ENCODE measurements at places on chromosomes 11 and 22. TPM values are rescaled to one million over a fixed set of nuclear protein-coding genes. Genes with fewer than 3 reads are reported as not detected.

DNA sequence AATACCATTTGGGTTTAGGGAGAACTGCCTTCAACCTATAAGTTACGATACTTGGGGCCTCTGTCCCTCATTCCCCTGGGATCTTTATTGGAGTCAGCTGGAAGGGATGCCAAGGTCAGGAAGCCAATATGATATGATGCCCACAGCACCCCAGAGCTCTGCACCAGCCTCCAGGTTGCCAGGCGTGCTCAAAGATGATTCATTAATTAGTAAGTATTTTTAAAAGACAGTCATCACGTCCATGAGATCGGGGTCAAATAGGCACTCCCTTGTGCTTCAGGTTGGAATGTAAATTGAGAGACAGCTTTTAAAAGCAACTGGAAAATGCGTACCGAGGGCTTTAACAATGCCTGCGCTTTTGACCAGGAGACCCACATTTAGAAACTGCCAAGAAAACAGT is 57.0 kb upstream of the CD5 start:
- DNase-seq, result no peak
- no peaks in the 10 kb centered on the region for H3K4me1 ChIP-seq
- no peaks in the 10 kb centered on the region for H3K36me3 ChIP-seq
- H3K4me3 ChIP-seq, result no peak overlapping the region
- no peak overlapping the region for H3K27ac ChIP-seq

The MPPED2 gene
- total RNA-seq, result 9.8 TPM

The CLTCL1 gene
- 8.2 TPM for total RNA-seq

- H3K36me3 ChIP-seq, result no peaks in the 10 kb centered on the region
- no peak overlapping the region for H3K4me3 ChIP-seq
These were observed 359.7 kb downstream of the MN1 start for GRCh38 chr22:27441706-27442475.

The MB gene
- total RNA-seq, result 0.48 TPM

DNA sequence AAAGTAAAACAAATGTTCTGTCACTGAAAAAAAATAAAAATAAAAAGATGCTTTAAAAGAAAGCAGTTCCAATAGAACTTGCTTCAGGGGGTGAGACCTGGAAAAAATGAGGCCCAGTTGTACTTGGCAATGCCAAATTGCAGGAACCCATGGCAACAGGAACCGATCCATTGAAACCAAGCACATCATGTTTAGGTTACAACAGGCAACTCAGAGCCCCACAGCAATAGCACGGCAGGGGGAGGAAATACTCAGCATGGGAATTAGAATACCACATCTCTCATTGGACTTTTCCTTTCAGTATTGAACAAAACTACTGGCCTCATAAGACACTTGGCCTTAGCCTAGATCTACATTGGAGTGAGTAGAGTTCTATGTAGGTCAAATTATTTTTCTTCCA is 84.3 kb downstream of the MSANTD4 start:
- H3K27me3 ChIP-seq, result no peaks in the 10 kb centered on the region
- H3K4me1 ChIP-seq, result no peaks in the 10 kb centered on the region
- no peak for DNase-seq
- no peak overlapping the region for H3K4me3 ChIP-seq
- peak overlapping the region; percentile 0 for H3K27ac ChIP-seq
- H3K36me3 ChIP-seq, result no peaks in the 10 kb centered on the region

DNA sequence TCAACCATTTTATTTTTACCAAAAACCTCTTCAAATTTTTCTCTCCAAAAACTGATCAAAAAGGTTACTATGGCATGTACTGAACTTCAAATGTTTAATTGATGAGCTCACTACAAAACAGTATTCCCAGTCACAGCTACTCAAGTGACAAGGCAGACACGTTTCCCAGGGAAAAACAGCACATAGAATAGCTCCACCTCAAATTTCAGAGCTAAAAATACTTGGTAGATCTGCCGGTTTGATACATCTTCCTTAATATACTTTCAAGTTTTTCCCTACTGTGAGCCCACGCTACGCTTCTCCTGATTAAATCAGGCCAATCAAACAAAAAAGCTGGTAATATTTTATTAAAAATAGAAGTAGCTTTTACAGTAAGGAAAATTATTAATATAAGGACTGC is 100.4 kb downstream of the EFCAB6 start:
- H3K4me3 ChIP-seq, result no peak overlapping the region
- no peaks in the 10 kb centered on the region for H3K27me3 ChIP-seq

GRCh38 chr22:27129266-27129665 is 471.9 kb downstream of the MIAT start:
- no peaks in the 10 kb centered on the region for H3K36me3 ChIP-seq
- no peaks in the 10 kb centered on the region for H3K4me1 ChIP-seq
- no peak for DNase-seq
- no peak overlapping the region for H3K4me3 ChIP-seq
- H3K27me3 ChIP-seq, result no peaks in the 10 kb centered on the region

DNA sequence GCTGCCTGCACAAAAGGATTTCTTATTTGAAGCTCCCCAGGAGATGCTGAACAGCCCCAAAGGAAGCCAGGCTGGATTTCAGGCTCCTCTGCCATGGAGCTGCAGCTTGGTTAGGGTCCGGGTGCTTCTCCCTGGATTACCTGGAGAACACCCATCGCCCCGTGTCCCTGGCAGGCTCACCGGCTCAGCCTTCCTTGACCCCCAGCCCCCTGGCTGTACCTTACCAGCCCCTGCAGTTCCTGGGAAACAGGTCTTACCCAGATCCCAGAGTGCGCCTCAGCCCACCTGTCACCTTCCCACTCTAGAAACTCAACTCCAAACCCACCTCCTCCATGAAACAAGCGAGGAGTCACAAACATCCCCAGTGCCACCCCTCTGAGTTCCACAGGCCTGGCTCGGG is 45.3 kb upstream of the CD5 start:
- no peaks in the 10 kb centered on the region for H3K36me3 ChIP-seq
- H3K4me1 ChIP-seq, result no peaks in the 10 kb centered on the region
- H3K27me3 ChIP-seq, result no peaks in the 10 kb centered on the region
- DNase-seq, result no peak
- H3K27ac ChIP-seq, result no peak overlapping the region

- H3K4me3 ChIP-seq, result no peak overlapping the region
- no peak for DNase-seq
- H3K4me1 ChIP-seq, result peaks cover 4% of the 10 kb centered on the region
- no peaks in the 10 kb centered on the region for H3K36me3 ChIP-seq
- H3K27me3 ChIP-seq, result no peaks in the 10 kb centered on the region
- H3K27ac ChIP-seq, result no peak overlapping the region
These were observed 27.8 kb downstream of the LIMK2 start for GRCh38 chr22:31239771-31240370.

DNA sequence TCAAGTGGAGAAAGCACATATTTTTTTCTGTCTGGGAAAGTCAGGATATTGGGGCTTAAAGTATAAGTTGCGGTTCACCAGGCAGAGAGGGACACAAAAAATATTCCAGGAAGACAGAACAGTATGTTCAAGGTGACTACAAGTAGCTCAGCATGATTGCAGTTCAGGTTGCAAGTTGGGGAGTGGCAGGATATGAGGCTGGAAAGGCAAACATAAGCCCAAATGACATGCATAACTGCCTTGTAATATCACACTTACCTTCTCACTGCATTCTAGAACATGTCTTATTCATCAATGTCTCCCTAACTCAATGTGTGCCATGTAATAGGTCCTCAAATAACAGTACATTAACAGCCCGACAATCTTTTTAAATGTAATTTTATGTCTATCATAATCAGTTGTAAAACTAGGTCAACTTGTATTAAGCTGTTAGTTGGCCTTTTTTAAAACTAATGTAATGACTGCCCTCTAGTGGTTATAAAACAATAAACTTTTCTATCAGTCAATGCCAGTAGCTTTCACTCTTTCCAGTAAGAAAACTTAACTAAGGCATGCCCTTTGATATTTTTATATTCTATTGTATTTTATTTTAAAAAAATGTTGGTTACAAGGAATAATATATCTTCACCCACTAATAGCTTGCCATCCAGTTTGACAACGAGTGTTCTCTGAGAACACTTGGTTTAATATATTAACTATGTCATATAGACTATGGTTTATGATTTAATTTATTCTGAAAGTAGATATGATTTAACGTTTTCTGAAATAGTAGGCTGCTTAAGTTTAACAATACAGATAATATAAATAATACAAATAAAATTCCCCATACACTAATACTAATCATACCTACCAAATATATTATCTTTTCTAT is 39.4 kb upstream of the CFAP300 start:
- no peaks in the 10 kb centered on the region for H3K4me1 ChIP-seq
- DNase-seq, result no peak
- H3K4me3 ChIP-seq, result no peak overlapping the region
- H3K27me3 ChIP-seq, result no peaks in the 10 kb centered on the region
- peak overlapping the region; percentile 22 for H3K27ac ChIP-seq

The SLC22A9 gene
- total RNA-seq, result not detected

GRCh38 chr22:28497188-28497587 is 182.5 kb downstream of the TTC28 start:
- H3K4me1 ChIP-seq, result no peaks in the 10 kb centered on the region
- no peak overlapping the region for H3K4me3 ChIP-seq
- H3K36me3 ChIP-seq, result no peaks in the 10 kb centered on the region
- H3K27me3 ChIP-seq, result no peaks in the 10 kb centered on the region
- DNase-seq, result no peak
- no peak overlapping the region for H3K27ac ChIP-seq

- H3K27ac ChIP-seq, result no peak overlapping the region
- no peaks in the 10 kb centered on the region for H3K36me3 ChIP-seq
- no peak for DNase-seq
- no peaks in the 10 kb centered on the region for H3K27me3 ChIP-seq
These were observed 61.1 kb downstream of the FDX1 start for GRCh38 chr11:110490886-110491285.

- H3K27me3 ChIP-seq, result no peaks in the 10 kb centered on the region
- no peaks in the 10 kb centered on the region for H3K4me1 ChIP-seq
- H3K27ac ChIP-seq, result no peak overlapping the region
- no peak for DNase-seq
These were observed 673.3 kb downstream of the CNTN5 start for GRCh38 chr11:99693941-99694492.

The CAPN5 gene
- total RNA-seq, result 3.6 TPM

- H3K4me1 ChIP-seq, result no peaks in the 10 kb centered on the region
- no peak overlapping the region for H3K4me3 ChIP-seq
- H3K36me3 ChIP-seq, result no peaks in the 10 kb centered on the region
- peak; percentile 84 for DNase-seq
- H3K27ac ChIP-seq, result peak overlapping the region; percentile 91
These were observed 28.3 kb upstream of the TP53I11 start for GRCh38 chr11:44978961-44979331.

GRCh38 chr22:31683181-31684105 is 21.4 kb upstream of the PISD start:
- H3K36me3 ChIP-seq, result no peaks in the 10 kb centered on the region
- peak overlapping the region; percentile 54 for H3K27ac ChIP-seq
- no peaks in the 10 kb centered on the region for H3K4me1 ChIP-seq
- H3K4me3 ChIP-seq, result no peak overlapping the region

DNA sequence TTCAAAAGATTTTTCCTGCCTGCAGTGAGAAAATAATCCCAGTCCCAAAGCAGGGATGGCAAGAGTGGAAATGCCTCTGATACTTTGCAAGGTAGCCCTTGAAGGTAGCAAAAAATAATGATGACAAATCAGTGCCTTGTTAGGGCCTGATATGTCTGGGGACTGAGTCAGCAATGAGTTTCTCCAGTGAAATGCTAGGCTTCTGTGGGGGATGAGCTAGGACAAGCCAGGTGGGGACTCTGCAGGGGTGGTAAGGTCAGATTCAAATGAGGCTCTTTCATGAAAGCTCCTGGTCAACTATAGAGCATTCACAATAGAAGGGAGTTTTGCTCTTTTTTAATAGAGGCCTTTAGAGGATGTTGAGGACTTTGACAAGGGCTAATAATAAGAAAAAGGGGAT is 77.7 kb downstream of the ME3 start:
- H3K27ac ChIP-seq, result no peak overlapping the region
- H3K36me3 ChIP-seq, result no peaks in the 10 kb centered on the region
- no peak overlapping the region for H3K4me3 ChIP-seq
- no peak for DNase-seq

The OR8A1 gene
- not detected for total RNA-seq

The RTL10 gene
- total RNA-seq, result 14.1 TPM

DNA sequence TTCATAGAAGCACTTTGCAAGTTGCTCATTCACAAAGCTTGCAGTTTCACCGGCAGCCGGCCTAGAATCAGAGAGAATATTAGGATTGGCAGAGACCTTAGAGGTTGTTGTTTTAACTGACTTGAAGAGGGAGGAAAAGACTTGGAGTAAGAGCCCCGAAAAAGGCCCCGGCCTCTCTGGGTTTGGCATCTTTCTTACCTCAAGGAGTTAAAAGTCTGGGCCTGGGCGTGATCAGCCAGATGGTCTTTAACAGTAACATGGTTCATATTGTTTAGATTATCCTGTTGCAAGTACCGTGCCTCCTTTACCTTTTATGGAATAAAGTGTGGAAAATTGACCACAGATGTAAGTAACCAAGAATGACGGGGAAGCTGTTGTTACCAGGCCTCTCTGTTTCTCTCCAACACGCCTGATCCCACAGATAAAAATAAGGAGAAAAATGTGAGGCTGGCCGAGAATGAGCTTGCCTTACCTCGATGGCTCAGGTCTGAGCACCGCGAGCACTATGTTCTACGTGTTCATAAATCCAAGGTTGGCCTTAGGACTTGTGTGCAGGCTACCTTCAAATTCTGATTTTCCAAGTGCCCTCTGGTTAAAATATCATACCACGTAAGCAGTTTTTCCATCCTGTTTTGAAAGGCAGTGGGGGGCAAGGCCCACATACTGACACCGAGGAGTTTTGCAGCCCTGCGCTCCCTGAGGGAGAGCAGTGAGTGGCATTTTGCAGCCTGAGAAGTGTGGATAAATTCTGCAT is 56.4 kb downstream of the PARVA start:
- H3K36me3 ChIP-seq, result no peaks in the 10 kb centered on the region
- H3K27ac ChIP-seq, result peak overlapping the region; percentile 76
- no peak for DNase-seq
- H3K4me3 ChIP-seq, result peak overlapping the region; percentile 4

DNA sequence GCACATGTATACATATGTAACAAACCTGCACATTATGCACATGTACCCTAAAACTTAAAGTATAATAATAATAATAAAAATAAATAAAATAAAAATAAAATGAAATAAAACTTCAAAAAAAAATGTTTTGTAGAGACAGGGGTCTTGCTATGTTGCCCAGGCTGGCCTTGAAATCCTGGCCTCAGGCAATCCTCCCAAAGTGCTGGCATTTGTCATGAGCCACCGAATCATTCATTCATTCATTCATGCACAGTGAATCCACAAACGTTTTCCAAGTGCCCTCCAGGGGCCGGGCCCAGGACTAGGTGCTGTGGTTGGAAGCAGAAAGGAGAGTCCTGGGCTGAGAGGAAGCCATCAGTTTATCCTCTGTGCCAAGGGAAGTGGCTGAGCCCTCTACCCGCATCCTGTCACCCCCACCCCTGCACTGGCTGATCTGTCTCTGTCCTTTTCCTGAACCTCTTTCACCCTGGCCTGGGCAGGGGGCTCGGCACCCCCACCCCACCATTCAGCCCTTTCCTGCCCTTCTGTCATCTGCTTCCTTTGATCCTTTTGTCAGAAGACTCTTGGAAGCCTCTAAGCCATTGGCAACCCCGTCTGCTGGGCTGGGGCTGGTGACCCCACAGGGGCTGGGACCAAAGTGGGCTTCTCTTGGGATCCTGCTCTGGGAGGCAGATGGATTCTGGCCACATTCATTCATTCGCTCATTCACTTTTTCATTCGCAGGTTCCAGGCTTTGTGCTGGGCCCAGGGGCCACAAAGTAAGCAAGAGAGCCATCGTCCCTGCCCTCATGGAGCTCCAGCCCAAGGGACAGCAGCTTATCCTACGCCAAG is 84.3 kb downstream of the IGLL1 start:
- H3K27me3 ChIP-seq, result no peaks in the 10 kb centered on the region
- peaks cover 10% of the 10 kb centered on the region for H3K4me1 ChIP-seq
- no peak overlapping the region for H3K27ac ChIP-seq
- no peaks in the 10 kb centered on the region for H3K36me3 ChIP-seq
